ENCODE measurements at places on chromosomes 1 and 21.

DNA sequence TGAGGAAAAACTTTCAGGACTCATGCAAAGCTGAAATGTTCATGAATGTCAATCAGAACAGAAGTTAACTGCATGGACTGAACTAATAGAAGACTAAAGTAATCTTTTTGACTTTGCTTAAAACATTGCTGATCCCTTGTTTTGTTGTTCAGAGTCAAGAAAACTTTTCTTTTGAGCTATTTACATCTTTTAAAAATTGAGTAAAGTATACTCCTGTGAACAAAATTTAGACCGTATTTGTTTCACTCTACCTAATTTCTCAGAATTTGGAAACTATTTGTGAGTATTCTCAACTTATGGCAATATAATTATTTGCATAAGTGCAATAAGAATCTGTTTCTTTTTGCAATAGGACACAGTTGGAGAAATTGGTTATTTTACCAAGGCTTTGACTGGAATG is 41.1 kb downstream of the INPP5B start:
- no peak for DNase-seq

- DNase-seq, result no peak
Measured at GRCh38 chr1:220706480-220706879, 16.3 kb downstream of the C1orf115 start.

DNA sequence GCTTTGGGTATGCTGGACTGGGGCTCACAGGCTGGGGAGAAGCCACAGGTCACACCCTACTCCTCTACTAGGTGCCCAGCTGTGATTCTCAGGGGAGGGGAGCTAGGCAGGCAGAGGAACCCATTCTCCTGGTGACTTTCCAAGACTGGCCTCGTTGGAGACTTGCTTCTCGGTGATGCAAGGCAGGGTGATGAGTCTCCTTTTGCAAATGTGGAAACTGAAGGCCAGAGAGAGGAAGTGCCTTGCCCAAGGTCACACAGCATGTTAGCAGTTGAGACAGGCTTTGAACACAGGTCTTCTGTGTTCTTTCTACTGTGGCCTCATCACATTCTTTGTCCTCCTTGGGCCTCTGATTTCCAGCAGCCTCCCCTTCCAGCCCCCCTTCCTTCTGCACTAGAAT is 20.5 kb upstream of the C1QA start:
- no peak for DNase-seq

GRCh38 chr1:207298186-207298585 is 23.3 kb upstream of the CD55 start:
- DNase-seq, result no peak

DNA sequence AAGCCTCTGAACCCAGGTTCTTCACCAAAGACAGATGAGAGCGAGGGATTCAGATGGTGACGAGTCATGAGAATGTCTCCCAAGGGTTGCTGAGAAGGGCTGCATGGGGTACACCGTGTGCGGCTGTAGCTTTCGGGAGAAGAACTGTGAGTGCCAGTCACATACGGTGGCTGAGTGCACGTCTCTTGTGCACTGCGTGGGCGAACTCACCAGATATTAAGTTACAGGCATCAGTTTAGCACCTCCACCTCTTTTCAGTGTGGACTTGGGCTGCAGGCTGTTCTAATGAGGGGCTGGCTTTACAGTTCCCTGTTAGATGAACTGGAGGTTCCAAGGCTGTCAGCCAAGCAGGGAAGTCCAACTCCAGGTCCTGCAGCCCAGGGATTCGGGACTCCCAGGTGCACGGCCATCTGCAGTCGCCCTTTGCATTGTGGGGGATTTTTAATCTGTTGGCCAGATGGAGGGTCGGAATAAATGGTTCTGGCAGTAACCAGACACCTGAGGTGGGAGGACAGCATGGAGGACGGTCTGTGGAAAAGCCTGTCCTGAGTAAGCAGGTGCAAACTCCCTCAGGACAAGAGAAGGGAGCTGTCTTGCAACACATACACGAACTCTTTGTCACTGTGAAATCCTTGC is 26.5 kb upstream of the AVPR1B start:
- no peak for DNase-seq
